ENCODE measurements at places on chromosomes 5 and 9. TPM values are rescaled to one million over a fixed set of nuclear protein-coding genes. Genes with fewer than 3 reads are reported as not detected.

INSL4 gene
- total RNA-seq, result not detected

CKMT2 gene
- total RNA-seq, result not detected

DAB2IP gene
- not detected for total RNA-seq

RAB3C gene
- not detected for total RNA-seq

FBN2 gene
- 0.73 TPM for total RNA-seq

FBP1 gene
- total RNA-seq, result 9.2 TPM

TLR4 gene
- 1.5 TPM for total RNA-seq

PALM2AKAP2 gene
- total RNA-seq, result not detected

SH3PXD2B gene
- 1.1 TPM for total RNA-seq

LRRTM2 gene
- total RNA-seq, result 0.41 TPM

PROB1 gene
- total RNA-seq, result 5.4 TPM

ZDHHC11B gene
- 1.2 TPM for total RNA-seq

WNT8A gene
- not detected for total RNA-seq

CEP120 gene
- 74.6 TPM for total RNA-seq

CENPH gene
- total RNA-seq, result 8.2 TPM

ZNF300 gene
- 1.9 TPM for total RNA-seq

FAM170A gene
- not detected for total RNA-seq

SPATA31A3 gene
- total RNA-seq, result not detected

IFNA21 gene
- total RNA-seq, result not detected

RGS3 gene
- total RNA-seq, result 5.8 TPM

GFPT2 gene
- total RNA-seq, result 0.16 TPM

SHISAL2B gene
- not detected for total RNA-seq

SLC28A3 gene
- total RNA-seq, result not detected

SHOC1 gene
- total RNA-seq, result not detected

FAM221B gene
- not detected for total RNA-seq

NPDC1 gene
- 2.3 TPM for total RNA-seq

TMOD1 gene
- 1.2 TPM for total RNA-seq

TAF11L10 gene
- not detected for total RNA-seq

POLR3G gene
- total RNA-seq, result 0.51 TPM

SLC46A2 gene
- total RNA-seq, result 4.1 TPM

PFN3 gene
- total RNA-seq, result not detected

BASP1 gene
- total RNA-seq, result 9.6 TPM

PDCD1LG2 gene
- 0.32 TPM for total RNA-seq

TEK gene
- total RNA-seq, result not detected

GALNT10 gene
- total RNA-seq, result 37.3 TPM

ANKRD34B gene
- total RNA-seq, result 0.22 TPM

CDH6 gene
- not detected for total RNA-seq

PCDHA11 gene
- total RNA-seq, result not detected

SCGB3A1 gene
- not detected for total RNA-seq

PFDN1 gene
- 53.2 TPM for total RNA-seq

PCDHGA1 gene
- total RNA-seq, result 0.17 TPM

TMC1 gene
- total RNA-seq, result not detected

PCDHAC1 gene
- total RNA-seq, result not detected

ASTN2 gene
- 2.8 TPM for total RNA-seq

ACTL7B gene
- 0.29 TPM for total RNA-seq

PAPPA gene
- total RNA-seq, result not detected

C9 gene
- not detected for total RNA-seq

NOXA1 gene
- 0.94 TPM for total RNA-seq

CDH12 gene
- total RNA-seq, result not detected

UNC5A gene
- total RNA-seq, result not detected

NIPBL gene
- 110 TPM for total RNA-seq

ZNF883 gene
- 1.1 TPM for total RNA-seq

SPOCK1 gene
- not detected for total RNA-seq

NTNG2 gene
- total RNA-seq, result 6.0 TPM

ZNF366 gene
- total RNA-seq, result 0.11 TPM
